ENCODE measurements at places on chromosomes 13 and 19.
A peak's percentile ranks its signal among the peaks of the same experiment; 100 is the strongest.

DNA sequence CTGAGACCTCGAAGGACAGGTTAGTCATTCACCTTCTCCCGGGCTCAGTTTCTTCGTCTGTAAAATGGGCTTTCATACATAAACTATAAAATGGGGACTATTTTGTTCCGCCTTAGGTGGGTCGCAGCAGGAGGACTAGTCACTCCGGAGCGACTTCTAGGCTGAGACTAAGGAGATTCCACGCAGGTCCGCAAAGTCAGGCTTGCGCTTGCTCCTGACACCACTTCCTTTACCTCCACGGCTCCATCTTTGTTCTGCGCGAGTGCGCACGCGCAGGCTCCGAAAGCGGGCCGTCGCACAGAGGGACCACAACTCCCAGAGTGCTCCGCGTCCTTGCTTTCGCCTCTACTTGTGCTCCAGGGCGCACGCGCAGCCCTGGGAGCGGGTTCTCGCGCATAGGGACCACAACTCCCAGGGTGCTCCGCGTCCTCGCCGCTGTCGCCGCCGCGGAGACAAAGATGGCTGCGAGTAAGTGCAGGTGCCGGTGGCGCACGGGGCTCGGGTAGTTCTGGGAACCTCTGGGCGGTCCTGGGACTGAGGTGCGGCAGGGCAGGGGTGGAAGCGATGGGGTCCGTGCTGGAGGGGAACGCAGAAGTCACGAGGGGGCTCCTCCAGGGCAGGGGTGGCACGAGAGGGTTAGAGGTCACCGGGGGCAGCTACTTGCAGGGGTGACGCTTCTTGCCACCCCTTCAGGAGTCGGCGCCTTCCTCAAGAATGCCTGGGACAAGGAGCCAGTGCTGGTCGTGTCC lies at the start of gene NDUFA3:
NDUFA3 (plus strand) TSS at position 435 of the 749 bp plus-strand sequence; CDS start at position 459, 24 bp downstream.
- peak; percentile 98 for DNase-seq

DNA sequence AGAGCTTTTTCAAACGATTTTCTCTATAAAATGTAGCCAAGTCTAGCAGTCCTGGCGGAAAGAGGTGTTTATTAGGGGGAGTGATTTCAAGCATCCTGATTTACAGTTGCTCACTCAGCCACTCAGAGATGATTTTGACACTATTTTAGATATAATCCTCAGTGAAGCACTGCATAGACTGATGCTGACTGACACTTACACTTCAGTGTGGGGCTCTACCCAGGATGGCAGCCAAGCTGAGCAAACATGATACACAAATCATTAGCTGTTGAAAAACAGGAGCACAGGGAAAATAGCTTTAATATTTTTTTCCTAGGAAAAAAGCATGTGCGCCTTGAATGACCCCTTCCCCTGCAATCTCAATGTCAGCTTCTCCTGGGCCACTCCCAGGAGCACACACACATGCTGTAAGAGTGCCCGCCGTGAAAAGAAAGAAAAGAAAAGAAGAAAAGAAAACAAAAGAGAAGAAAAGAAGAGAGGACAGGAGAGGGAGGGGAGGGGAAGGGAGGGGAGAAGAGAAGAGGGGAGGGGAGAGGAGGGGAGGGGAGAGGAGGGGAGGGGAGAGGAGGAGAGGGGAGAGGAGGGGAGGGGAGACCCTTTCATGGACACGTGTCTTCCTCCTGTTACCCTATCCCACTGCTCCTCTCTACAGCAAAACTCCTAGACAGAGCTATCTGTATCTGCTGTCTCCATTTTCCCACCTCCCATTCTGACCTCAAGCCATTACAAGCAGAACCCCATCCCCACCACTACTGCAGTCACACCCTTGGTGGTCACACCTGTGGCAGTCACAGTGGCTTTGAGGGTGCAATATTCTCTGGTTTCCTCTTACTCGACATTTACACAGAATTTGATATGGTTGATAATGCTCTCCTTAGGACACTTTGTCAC lies 36.4 kb downstream of the RCBTB2 start:
- no peak for DNase-seq

DNA sequence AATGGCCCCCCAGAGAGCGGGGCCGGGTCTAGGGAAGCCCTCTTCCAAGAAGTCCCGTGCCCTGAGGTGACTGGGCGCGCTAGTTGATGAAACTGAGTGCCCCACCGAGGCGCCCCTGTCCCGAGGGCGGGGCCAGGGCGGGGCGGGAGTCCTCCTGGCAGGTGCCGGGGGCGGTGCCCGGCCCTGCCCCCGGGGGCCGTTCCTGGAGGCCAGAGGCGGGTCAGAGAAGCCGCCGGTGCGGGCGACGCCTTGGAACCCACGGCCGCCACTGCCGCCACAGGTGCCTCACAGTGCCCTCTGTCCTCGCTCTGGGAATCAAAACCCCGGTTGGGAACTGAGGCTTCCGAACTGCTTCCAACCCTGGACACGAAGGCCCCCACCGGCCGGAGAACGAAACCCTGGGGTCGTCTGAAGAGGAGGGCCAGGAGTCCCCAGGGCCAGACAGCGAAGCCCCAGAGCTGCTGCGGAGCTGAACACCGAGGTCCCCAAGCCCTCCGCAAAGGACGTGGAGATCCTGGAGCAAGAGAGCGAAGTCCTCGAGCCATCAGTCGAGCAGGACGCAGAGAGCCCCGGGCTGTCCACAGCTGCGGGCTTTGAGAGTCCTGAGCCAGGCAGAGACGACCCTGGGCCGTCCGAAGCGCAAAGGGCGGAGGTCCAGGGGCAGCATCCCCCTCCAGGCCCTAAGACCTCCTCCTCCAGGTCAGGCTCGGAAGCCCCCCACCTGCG lies at the start of gene MISP3:
MISP3 (plus strand) TSS at position 252 of the 726 bp plus-strand sequence. CDS start 524 bp downstream, outside the sequence.
- no peak for DNase-seq

DNA sequence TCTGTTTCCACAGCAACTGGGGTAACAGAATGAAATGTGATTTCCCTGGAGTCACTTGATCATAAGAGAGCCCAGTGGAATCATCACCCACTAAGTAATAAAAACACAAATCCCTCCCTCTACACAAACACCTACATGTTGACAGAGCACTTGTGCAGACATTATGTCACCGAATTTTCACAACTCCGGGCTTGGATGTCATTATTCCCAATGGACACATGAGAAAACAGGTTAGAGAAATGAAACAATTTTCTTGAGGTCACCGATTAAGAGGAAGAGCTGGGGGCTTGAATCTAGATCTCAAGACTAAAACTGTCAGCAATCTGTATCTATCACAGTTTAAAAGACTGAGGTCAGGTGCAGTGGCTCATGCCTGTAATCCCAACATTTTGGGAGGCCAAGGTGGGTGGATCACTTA lies 3.1 kb downstream of the XRCC1 start:
- no peak for DNase-seq

GRCh38 chr13:40114305-40114896 lies 458.9 kb downstream of the COG6 start:
- no peak for DNase-seq

GRCh38 chr13:113566227-113566561 lies 18.4 kb upstream of the TFDP1 start:
- DNase-seq: peak; percentile 56

- no peak for DNase-seq
These were observed 28.6 kb downstream of the PRAM1 start for GRCh38 chr19:8473648-8474476.

- no peak for DNase-seq
These were observed 19.1 kb upstream of the ZNF260 start for GRCh38 chr19:36547001-36547732.

- no peak for DNase-seq
These were observed 2210.2 kb upstream of the PCDH20 start for GRCh38 chr13:63625869-63626268.

- DNase-seq: no peak
These were observed 31.7 kb downstream of the DNAJC15 start for GRCh38 chr13:43054803-43055802.

DNA sequence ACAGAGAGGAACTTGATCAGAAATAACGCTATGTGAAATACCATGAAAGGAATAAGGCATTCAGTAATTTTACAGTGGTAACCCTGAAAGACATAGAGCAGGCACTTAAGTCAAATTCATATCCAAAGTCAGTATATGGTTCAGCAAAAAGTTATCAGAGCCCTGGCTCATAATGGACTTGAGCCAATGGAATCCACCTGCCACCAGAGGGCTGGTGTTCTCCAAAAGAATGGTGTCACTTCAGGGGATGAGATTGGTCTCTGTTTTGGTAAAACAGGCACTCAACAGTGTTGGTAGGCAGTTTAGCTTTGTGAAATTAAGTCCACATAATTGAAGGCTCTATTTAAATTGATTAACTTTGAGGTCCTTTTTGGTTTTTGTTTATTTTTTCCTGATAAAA lies 93.9 kb downstream of the LIG4 start:
- no peak for DNase-seq

DNA sequence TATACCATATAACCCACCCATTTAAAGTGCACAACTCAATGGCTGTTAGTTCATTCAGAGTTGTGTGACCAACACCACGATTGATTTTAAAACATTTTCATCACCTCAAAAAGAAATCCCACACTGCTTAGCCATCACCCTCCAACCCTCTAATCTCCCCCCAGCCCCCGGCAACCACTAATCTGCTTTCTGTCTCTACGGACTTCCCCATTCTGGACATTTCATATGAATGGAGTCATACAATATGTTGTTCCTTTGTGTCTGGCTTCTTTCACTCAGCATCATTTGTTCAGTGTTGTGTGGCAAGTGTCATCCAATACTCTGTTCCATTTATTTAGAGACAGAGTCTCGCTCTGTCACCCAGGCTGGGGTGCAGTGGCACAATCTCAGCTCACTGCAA lies 4.0 kb upstream of the PNMA8B start:
- DNase-seq: no peak

- DNase-seq: no peak
These were observed 86.5 kb downstream of the COL4A1 start for GRCh38 chr13:110220471-110220870.

- DNase-seq: no peak
These were observed 45.9 kb downstream of the TSHZ3 start for GRCh38 chr19:31303262-31303815.

DNA sequence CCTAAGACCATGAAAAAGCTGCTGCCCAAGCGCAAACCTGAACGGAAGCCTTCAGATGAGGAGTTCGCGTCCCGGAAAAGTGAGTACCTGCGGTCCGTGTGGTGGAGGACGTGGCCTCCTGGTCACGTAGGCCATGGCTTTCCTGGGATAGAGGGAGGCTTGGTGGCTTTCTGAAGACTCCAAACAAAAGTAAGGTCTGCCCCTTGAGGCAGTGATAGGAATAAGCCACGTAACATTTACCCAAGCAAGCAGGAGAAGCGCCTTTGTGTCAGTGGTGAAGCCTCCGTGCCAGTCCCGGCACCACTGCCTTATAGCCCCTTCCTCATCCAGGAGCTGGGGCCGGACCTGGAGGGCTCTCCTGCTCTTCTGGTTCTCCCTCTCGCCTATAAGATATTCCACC lies 34.3 kb upstream of the TEX29 start:
- DNase-seq: no peak

GRCh38 chr13:53460796-53461195 lies 432.2 kb downstream of the OLFM4 start:
- no peak for DNase-seq

GRCh38 chr19:4473763-4474513 lies 1.8 kb downstream of the HDGFL2 start:
- no peak for DNase-seq

DNA sequence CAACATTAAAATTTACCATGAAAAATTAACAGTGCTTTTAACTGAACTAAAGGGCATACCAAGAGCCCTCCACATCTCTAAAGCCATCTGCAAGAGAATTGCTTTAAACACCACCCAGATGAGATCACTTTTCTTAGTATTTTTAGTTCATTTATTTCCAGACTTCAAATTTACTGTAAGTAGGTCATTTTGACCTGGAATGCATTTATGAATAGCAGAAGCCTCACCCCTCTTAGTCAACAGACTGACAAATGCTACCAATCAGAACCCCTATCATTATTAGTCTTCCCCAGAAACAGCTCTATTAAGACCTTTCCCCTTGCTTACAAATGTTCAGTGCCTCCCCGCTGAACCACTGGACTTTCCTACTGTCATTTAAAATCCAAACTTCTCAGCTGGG lies 27.3 kb downstream of the RUBCNL start:
- no peak for DNase-seq

- no peak for DNase-seq
These were observed 695 bp downstream of the ICAM1 start for GRCh38 chr19:10271543-10272086.

DNA sequence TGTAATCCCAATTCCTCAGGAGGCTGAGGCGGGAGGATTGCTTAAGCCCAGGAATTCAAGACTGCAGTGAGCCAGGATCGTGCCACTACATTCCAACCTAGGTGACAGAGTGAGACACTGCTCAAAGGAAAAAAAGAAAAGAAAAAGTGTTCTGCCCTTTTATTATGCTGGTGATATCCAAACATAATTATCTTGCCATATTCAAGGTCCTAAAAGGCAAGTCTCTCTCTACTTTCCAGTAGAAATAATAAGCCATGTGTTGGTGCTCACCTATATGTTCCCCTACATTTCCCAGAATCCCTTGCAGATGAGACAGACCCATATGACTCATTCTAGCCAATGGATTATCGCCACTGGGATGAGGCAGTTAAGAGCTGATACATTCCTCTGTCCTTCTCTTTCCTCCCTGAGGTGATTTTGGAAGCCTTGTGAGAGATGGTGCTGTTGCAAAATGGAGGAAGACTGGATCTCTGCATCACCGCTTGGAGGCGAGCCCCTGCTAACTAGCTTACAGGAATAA lies 58.3 kb upstream of the MRI1 start:
- no peak for DNase-seq

- no peak for DNase-seq
These were observed 28.3 kb downstream of the LYL1 start for GRCh38 chr19:13074378-13074777.

GRCh38 chr19:35341565-35342225 lies 6.0 kb upstream of the FFAR1 start:
- DNase-seq: no peak
